ENCODE measurements at places on chromosomes 12 and 14. TPM values are rescaled to one million over a fixed set of nuclear protein-coding genes. Genes with fewer than 3 reads are reported as not detected.

The FAM186B gene
- 0.19 TPM for total RNA-seq

The TGFB3 gene
- total RNA-seq, result 6.6 TPM

The MVK gene
- 38.9 TPM for total RNA-seq

The KLRD1 gene
- total RNA-seq, result 2.3 TPM

The CCDC184 gene
- total RNA-seq, result 1.2 TPM

The SUPT16H gene
- 44.8 TPM for total RNA-seq

The ZC2HC1C gene
- 1.1 TPM for total RNA-seq

The B4GALNT1 gene
- 0.19 TPM for total RNA-seq

The SPSB2 gene
- total RNA-seq, result 6.1 TPM

The RBP5 gene
- 0.53 TPM for total RNA-seq

The CPNE6 gene
- total RNA-seq, result not detected

The SLC22A17 gene
- 9.2 TPM for total RNA-seq

The SLC15A4 gene
- total RNA-seq, result 21.6 TPM

The NGDN gene
- 43.3 TPM for total RNA-seq

The LAG3 gene
- 0.35 TPM for total RNA-seq

The GYS2 gene
- 0.29 TPM for total RNA-seq

The SINHCAF gene
- total RNA-seq, result 52.2 TPM

The GPR137C gene
- total RNA-seq, result 0.21 TPM

The FERMT2 gene
- 6.5 TPM for total RNA-seq

The EGLN3 gene
- total RNA-seq, result 21.0 TPM

The EFS gene
- total RNA-seq, result 17.8 TPM

The BRMS1L gene
- 6.9 TPM for total RNA-seq

The DCAF5 gene
- 12.4 TPM for total RNA-seq

The NDRG2 gene
- 209 TPM for total RNA-seq

The ACOT4 gene
- 1.3 TPM for total RNA-seq

The KLHL28 gene
- total RNA-seq, result 7.2 TPM

The SPIC gene
- not detected for total RNA-seq

The KRT79 gene
- total RNA-seq, result not detected

The DHH gene
- 0.31 TPM for total RNA-seq

The MARK3 gene
- 112 TPM for total RNA-seq

The PTPRR gene
- total RNA-seq, result not detected

The INSM2 gene
- total RNA-seq, result not detected

The E2F7 gene
- total RNA-seq, result 1.5 TPM

The RIMBP2 gene
- 0.08 TPM for total RNA-seq

The GPR132 gene
- total RNA-seq, result 1.3 TPM

The PTCSC3 gene
- total RNA-seq, result not detected

The LUM gene
- total RNA-seq, result 19.5 TPM

The TAS2R30 gene
- total RNA-seq, result 0.83 TPM

The TEAD4 gene
- total RNA-seq, result 16.6 TPM

The ITGA7 gene
- total RNA-seq, result 15.8 TPM

The RILPL2 gene
- 4.9 TPM for total RNA-seq

The OTX2 gene
- total RNA-seq, result not detected

The EEF1AKMT3 gene
- total RNA-seq, result 4.6 TPM

The GIT2 gene
- total RNA-seq, result 23.8 TPM

The CCND2 gene
- 30.0 TPM for total RNA-seq

The INHBC gene
- not detected for total RNA-seq

The CCT2 gene
- total RNA-seq, result 164 TPM

The DPF3 gene
- total RNA-seq, result 2.7 TPM
